ENCODE measurements at places on chromosomes 16 and 17.

- DNase-seq: no peak
Observed at GRCh38 chr17:62965174-62965685, 805 bp upstream of the TANC2 start.

- DNase-seq: no peak
Observed at GRCh38 chr17:38538906-38539305, 66.8 kb downstream of the SRCIN1 start.

DNA sequence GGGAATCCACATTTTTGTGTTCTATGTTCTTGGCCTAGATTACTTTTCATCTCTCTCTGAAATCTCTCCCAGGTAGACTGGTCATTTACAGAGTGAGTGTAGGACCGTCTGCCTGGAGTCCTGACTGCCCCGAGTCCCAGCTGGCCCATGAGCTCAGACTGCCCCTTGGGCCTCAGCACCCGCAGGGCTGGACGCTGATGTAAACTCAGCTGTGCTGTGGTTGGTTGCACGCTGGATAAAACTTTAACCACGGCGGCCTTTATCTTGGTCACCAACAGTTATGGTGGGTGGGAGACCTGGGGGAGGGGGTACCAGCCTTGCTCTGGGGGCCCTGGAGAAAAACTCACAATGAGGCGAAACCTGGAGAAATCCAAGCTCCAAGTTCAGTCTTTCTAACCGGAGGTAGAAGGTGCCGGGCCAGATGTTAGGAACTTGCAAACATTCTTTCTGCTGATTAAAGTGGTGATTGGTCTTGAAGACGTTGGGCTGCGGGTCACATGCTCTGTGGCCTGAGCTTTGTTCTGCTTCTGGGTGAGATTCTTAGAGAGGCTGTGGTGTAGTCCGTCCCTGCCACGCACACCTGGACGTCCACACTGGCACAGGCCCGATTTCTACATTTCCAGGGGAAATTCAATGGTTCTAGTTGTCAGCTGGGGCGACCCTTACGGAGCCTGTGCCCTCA, 6.9 kb downstream of the METRNL start:
- no peak for DNase-seq

DNA sequence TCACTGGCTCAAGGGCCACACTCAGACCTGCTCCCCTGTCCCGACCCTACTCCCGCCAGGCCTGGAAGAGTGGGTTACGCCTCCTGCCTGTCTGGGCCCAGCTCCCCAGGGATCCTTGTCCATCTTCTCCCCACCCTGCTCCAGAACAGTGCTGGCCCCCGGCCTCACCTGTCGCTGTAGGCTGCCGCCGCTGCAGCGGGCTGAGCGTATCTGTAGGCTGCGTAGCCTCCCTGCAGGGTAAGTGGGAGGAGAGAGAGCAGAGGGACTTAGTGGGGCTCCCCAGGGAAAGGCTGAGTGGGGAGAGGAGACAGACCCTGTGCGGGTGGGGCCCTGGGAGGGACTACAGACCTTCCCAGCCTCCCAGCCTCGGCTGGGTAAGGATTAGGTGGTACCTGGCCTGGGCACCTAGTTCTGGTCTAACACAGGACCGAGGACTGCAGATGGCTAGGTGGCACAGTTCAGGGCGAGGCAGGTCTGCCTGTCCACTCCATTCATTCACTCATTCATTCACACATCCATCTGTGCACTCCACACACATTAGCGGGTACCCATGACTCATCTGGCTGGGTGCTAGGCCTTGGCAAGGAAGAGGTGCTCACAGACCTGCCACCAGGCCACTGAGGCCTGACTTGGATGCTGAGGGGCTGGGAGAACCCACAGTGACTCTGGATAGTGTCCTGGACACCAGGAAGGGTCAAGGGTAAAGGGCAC, 20.9 kb downstream of the ENGASE start:
- DNase-seq: no peak

- no peak for DNase-seq
Observed at GRCh38 chr16:80441935-80442334, 98.9 kb upstream of the DYNLRB2 start.

DNA sequence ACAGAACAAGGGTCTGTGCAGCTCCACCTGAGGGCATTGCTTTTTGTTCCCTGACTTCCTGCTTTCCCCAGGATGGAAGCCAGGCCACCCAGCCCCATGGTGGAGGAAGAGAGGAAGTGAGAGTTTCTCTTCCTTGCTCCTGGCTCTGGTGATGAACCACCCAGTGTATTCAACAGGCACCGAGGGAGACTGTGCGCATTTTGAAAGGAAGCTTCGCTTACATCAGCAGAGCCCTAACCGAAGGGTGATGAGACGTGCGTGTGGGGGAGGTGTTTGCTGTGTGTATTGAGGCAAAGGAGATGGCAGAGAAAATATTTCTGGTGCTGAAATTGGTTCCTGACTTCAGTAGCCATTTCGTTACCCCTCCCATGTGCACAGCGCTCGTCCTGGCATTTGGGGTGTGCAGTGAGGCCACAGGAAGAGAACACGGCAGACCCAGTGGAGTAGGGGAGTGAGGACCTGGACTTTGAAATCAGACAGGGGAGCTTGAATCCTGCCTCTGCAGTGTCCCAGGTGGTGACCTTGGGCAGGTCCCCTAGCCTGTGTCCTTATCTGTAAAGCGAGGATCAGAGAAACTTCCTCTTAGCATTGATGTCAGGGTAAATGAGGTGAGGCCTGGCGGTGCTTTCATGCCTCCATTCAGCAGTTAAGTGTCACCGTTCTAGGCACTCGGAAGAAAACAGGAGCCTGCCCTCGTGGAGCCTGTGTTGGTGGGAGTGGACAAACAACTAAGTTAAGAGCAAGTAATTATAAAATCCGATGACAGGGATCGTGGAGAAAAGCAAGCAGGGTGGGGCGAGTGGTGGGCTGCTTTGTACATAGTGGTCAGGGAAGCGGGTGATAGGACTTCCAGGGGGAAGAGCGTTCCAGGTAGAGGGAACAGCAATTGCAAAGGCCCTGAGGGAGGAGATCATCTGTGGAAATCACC, 7.4 kb downstream of the CMIP start:
- no peak for DNase-seq

DNA sequence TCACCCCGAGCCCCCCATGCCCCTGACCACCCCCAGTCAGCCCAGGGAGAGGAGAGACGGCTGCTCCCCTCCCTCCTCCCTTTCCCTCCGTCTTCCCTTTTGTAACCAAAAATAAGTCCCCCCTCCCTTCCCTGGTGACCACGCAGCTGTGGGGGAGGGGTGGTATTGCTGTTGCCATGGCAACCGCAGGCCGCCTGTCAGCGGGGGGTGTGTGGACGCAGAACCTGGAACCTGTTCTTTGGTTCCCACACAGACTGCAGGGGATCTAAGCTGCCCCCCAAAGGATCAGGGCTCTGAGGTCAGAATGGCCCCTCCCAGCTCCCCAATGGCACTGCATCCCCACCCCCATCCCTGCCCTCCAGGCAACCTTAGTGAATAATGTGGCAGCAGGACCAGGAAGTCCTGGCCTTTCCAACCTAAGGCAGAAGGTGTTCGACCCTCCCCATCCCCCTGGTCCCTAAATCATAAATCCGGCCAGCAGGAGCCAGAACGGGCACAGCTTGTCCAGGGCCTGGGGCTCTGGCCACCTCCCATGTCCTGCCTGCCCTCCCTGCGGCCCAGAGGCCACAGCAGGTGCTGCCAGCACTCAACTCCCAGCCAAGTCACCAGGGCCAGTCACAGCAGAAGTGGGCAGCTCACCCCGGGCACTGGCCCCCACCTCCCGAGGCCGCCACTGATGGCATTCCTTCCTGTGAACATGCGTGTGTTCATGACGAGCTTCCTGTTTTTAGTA, 12.0 kb downstream of the CA4 start:
- DNase-seq: no peak

DNA sequence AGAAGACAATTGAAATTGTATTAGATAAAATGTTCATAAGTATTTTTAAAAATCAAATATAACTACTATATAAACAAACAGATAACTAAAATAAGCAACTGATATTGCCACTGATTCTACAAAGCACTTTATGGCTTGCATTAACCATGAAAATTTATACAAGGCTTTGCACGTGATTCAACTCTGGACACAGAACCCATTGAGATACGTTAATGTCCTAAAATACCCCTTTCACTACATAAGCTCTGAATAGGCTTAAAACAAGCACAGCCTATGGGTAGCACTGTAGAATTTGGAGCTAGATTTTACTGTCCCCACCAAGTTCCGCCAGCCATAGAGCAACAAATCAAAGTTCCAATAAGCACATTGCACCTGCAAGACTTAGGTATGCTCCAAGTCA, 4.5 kb downstream of the ZNF652 start:
- no peak for DNase-seq

- no peak for DNase-seq
Observed at GRCh38 chr16:51151435-51151960, 428 bp upstream of the SALL1 start.

DNA sequence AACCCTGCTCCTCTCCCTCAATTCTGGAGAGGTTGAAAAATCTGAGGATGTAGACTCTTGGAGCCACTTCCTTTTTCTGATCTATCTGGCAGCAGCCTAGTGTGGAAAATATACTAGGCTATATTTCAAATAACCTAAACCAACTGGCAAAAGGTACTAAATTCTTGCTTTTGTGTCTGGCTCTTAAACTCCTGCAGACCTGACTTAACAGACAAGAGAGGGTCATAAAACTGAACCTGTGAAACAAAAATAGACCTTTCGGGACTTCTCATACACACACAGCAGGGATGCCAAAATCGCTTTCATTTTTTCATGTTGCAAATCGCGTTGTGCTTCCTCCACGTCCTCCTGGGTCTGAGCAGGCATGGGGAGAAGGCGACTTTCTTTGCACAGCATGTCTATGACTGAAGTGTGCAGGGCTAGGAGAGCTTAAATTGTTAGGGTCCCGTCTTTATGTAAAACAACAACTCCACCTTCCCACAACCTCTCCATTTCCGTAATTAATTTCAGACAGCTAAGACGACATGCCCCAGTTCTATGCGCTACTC, 520.7 kb upstream of the PSMD7 start:
- DNase-seq: no peak
